ENCODE measurements at places on chromosomes 5 and 9.

DNA sequence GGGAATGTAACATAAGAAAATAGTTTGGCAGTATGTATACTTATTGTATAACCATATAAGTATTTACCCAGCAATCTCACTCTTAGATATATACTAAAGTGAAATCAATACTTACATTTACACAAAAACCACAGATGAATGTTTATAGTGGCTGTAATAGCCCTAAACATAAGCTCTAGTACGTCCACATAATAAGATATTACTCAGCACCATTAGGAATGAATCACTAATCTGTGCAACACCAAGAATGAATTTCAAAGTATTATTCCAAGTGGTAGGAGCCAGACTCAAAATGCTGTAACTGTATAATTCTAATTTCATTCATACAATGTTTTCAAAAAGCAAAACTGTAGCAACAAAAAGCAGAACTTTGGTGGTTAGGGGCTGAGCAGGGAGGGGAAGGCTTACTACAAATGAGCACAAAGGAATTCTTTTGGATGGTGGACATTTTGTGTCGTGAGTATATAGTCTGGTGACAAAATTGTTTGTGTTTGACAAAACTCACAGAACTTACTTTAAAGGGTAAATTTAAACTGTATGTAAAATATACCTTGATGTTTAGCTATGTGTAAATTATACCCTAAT, 11.9 kb upstream of the C5orf46 start:
- DNase-seq = no peak

GRCh38 chr9:684054-684890, 157.2 kb upstream of the DMRT1 start:
- DNase-seq = no peak

- DNase-seq = no peak
Measured at GRCh38 chr9:36550135-36550534, 22.6 kb upstream of the MELK start.

DNA sequence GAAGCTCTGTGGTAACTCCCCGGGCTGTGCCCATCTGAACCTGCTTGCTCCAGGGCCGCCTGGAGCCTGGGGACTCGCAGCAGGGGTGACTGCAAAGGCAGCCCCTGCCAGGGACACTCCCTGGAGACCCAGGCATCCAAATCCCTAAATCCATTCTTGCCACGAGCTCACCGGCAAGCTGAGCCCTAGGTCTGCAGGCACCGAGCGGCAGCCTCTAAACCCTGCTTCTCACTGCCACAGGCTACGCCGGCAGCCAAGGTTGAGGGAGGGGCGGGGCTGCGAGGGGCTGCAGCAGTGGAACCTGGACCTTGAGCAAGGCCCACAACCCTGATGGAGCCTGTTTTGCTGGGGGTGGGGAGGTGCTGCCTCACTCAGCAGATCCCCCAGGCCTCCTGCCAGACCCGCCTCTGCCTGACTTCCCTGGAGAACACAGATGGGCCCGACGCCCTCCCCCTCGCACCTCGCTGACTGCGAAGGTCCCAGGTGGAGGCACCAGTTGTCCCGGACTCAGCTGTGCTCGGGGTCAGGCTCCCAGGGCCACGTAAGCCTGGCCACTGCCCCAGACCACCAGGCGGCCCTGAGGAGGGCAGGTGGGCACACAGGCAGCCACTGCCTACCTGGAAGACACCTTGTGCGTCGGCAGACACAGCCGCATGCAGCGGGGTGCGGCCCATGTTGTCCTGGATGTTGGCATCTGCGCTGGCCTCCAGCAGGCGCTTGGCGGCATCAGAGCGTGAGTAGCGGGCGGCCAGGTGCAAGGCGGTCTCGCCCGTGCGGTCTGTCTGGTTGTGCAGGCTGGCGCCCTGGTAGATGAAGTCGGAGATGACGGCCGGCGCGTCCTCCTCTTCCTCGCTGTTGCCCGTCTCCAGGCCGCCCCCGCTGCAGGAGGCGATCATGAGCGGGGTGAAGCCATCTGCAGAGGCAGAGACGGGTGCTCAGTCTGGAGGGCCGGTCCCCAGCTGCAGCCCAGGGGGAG, 17.4 kb upstream of the SEC16A start:
- DNase-seq = no peak

DNA sequence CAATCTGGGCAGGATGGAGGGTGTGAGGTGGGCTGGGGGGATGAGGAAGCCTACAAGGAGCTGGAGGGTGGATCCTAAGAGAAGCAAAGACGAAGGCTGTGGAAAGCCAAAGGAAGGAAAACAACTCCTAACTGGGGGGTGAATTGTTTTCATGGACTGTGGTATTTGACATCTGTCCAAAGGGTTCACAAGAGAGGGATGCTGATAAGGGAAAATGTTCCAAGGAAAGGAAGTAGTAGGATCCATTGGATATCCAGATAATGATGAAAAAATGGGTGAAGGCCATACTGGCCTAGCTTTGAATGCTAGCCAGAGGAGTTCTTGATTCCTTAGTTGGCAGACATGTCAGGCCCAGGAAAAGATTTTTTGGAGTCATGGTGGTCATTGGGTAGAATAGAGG, 51.8 kb upstream of the FOXI1 start:
- DNase-seq = no peak

- no peak for DNase-seq
Measured at GRCh38 chr9:2740616-2741015, 23.3 kb downstream of the KCNV2 start.

- no peak for DNase-seq
Measured at GRCh38 chr9:135905380-135906258, 1.7 kb downstream of the CAMSAP1 start.

GRCh38 chr9:111904891-111905291, 8.3 kb downstream of the UGCG start:
- no peak for DNase-seq

- no peak for DNase-seq
Measured at GRCh38 chr5:116573279-116573701, 1.3 kb downstream of the SEMA6A start.

GRCh38 chr9:131500939-131501541, 1.7 kb upstream of the POMT1 start:
- no peak for DNase-seq

- DNase-seq = no peak
Measured at GRCh38 chr5:107597247-107597646, 73.5 kb downstream of the EFNA5 start.

DNA sequence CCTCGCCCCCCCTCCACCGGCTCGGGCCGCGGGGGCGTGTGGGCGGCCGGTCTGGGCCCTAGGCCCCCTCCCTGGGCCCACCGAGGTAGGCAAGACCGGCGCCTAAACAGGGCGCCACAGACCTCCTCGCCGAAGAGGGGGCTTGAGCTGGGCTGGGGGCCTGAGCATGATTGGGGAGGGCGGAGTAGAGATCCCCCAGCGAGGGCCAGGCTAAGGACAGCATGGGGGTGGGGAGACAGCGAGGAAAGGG, 108.9 kb downstream of the PSD2 start:
- no peak for DNase-seq

DNA sequence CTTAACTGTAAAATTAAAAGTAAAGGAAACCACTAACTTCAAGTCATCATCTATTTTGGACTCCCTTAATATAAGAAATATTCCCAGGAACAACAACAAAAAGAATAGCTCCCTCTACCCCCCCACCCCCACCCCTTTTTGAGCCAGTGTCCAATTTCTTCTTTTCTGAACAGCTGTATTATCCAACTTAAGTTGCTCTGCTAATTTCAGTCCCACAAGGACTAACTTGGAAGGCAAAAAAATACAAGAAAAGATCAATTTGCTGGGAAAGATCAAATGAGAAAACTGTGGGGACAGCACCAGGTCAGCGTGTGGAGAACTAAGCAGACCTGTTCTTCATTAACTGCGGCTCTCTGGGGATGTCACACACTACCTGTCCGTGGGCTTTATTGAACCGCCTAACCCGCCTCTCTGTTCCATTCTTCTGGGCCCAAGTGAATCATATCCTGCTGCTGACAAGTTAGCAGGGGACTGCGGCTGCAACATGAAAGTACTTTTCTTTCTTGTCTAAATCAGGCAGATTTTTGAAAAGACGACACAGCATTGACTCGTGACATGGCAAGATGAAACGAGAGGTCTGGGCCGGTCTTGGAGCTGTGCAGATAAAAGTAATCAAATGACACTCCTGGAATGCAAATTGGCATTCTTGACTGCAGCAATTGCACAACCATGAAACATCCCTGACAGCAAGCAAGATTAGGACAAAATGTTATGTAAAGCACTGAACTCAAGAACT, 2.7 kb downstream of the BNC2 start:
- no peak for DNase-seq

DNA sequence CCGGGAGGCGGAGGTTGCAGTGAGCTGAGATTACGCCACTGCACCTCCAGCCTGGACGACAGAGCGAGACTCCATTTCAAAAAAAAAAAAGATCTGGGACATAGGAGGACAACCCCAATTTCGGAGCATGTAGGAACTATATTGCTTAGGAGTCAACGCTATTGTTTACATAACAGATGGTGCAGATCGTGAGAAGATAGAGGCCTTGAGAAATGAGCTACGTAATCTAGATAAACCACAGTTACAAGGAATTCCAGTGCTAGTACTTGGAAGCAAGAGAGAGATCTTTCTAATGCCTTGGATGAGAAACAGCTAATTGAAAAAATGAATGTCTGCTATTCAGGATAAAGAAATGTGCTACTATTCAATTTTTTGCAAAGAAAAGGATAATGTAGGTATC, 20.3 kb downstream of the TBC1D2 start:
- DNase-seq = no peak

GRCh38 chr5:126682856-126683255, 82.1 kb downstream of the PHAX start:
- no peak for DNase-seq

GRCh38 chr5:151174612-151175101, 17.1 kb upstream of the ANXA6 start:
- no peak for DNase-seq

Measured in NCI-H1436 treated with DMSO at 0.1 percent for 48 hours (cell line).